ENCODE measurements at places on chromosomes 3 and 15.

DNA sequence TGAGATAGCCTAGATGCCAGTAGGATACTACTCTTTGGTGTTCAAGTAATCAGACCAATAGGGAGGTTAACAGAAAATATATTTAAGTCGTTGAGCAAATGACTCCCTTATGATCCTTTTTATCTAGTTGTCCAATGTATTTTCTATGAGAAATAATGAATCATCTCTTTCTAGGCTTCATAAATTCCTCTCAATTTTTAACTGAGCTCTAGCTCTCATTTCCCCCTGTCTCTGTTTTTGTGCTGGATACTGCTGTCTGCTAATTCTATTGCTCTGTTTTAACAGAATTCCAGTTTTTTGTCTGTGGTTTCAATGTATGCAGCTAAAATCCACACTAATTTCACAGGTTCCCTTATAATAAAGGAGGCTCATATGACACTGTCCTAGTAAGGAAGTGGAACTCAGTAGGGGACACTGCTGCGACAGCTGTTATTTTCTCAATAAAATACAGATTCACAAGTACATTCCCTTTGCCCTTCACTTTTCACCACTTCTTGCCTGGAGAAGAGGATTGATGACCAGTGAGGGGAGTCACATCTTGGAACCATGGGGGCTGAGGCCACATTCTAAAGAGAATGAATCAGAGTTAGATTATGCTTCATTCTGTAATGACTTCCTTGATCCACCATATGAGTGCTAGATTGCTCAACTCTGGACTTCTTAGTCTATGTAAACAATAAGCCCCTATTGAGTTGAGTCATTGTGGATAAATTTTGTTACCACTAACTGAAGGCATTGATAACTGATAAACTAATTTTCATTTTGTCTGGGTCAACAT, 558.7 kb upstream of the KCNMB2 start:
- peak; percentile 52 for DNase-seq

DNA sequence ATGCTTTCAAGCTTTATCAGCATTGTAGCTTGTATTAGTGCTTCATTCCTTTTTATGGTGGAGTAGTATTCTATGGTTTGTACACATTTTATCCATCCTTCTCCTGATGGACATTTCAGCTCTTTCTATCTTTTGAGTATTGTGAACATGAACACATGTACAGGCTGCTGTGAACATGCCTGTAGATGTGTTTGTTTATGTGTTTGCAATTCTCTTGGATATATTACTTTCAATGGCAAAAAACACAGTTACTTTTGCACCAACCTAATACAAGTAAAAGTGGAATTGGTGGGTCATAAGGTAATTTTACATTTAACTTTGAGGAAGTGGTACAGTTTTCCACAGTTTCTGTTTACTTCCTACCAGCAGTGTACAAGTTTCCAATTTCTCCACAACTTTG, 180.4 kb downstream of the FNDC3B start:
- no peak for DNase-seq

GRCh38 chr3:56783644-56784447, 17.9 kb downstream of the ARHGEF3 start:
- peak; percentile 88 for DNase-seq

GRCh38 chr15:65747265-65747664, 44.8 kb downstream of the DENND4A start:
- DNase-seq, result no peak

DNA sequence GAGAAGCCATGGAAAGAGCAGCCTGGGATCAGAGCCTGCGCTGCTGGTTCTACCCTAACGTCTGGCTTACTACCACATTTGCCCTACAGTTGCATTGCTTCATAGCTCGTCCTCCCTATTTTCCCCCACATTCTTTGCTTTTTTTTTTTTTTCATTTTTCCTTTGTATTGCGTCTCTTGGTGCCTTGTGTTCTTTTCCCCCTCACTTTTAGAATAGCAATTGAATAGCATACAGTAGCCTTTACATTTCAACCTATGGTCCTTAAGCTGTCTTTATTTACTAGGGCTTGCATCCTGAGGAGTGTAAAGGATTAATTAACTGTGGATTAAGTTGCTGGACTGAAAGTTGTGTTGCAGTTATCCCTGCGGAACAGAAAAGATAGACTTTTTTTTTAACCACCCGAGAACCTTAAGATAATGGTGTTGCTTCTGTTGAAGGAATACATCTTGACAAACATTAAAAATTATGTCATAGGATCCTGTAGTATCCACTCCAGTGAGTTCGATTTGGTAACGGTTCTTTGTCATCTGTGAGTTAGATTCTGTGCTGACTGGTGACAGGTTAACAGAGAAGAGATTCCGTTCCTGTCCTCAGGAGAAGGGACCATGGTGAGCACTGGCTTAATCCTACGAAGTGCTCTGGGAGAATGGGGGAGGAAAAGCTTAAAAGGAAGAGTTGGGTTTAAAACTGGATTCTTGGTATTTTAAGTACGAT, 417.4 kb upstream of the NAALADL2 start:
- peak; percentile 54 for DNase-seq

GRCh38 chr3:40186508-40186907, 123.0 kb upstream of the EIF1B start:
- no peak for DNase-seq

GRCh38 chr3:38154625-38155255, 10.6 kb upstream of the OXSR1 start:
- DNase-seq, result no peak

DNA sequence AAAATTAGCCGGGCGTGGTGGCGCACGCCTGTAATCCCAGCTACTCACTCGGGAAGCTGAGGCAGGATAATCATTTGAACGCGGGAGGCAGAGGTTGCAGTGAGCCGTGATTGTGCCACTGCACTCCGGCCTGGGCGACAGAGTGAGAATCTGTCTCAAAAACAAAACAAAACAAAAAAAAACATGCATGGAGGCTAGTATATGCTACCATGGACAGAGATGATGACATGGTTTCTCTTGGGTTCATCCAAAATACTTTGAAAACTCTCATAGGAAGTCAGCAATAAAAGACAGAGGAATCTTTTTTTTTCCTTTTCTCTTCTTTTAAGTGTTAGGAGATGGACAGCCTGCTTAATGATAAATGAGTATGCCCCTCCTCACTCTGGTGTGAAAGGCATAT, 137.7 kb upstream of the MB21D2 start:
- DNase-seq, result no peak

DNA sequence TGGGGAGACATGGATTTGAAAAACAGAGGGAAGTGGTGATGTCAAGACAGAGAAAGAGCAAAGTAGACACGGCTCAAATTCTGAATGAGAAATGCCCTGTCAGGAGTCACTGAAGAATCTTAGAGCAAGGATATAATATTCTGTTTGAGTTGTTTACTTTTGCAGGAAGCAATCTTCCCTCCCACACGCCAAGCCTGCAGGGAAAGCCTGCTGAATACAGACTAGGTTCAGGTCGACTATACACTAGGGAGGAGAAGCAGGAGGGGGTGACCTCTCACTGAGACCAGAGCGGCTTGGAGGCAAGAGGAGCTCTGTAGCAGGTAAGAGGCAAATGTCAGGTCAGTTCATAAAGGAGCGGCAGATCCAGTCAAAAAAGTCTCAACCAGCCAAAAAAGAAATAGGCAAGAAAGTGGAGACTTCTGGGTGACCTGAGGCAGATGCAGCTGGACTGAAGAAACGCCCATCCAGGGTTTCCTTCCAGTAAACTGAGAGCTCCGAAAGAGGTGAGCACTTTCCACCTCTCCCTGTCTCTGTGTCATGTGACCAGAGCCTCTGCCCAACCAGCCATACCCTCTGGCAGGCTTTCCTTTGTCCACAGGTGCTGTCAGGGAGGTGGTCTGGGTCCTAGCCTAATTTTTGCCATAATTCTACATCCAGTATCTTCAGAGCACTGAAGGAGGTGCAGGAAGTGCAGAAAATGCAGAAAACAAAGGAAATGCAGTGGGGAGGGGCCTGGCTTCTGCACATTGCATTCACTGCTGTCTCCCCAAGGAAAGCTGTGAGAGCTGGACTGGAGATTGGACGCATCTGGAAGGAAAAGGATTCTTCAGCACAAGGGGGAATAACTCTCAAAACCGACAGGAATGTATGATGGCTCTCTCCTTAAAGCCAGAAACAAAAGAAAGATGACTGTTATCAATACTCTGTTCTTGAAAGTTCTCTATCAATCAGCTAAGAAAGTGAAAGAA, 37.8 kb upstream of the CTXND1 start:
- no peak for DNase-seq

- DNase-seq, result no peak
Observed at GRCh38 chr3:87575550-87575949, 299.2 kb upstream of the POU1F1 start.

DNA sequence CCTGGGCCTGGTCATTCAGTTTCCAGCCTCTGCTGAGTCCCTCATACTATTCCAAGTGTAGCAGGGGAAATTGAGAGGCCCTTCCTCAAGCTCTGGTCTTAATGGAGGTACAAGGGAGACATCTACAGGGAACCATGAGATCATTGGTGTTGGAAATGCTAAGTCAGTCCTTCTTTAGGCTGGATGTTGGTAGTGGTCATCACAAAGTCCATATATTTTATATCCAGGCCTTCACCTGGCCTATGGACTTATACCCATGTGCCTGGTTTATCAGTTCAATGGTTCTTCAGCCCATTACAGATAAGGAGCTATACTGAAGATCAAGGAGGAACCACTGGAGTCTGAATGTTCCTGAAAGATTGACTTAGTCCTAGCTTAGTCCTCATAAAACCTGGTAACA, 135.0 kb downstream of the STAG1 start:
- DNase-seq, result no peak

DNA sequence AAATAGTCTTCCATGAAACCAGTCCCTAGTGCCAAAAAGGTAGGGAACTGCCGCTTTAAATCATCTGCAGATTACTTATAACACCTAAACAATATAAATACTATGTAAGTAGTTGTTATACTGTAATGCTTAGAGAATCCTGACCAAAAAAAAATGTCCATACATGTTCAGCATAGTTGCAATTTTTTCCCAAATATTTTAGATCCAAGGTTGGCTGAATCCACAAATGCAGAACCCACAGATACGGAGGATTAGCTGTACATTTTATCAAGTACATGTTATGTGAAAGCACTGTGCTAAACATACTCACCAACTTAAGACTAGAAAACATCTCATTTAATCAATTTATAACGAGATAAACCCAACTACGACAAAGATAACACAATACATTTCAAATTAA, 9.3 kb downstream of the MSL2 start:
- DNase-seq, result no peak

DNA sequence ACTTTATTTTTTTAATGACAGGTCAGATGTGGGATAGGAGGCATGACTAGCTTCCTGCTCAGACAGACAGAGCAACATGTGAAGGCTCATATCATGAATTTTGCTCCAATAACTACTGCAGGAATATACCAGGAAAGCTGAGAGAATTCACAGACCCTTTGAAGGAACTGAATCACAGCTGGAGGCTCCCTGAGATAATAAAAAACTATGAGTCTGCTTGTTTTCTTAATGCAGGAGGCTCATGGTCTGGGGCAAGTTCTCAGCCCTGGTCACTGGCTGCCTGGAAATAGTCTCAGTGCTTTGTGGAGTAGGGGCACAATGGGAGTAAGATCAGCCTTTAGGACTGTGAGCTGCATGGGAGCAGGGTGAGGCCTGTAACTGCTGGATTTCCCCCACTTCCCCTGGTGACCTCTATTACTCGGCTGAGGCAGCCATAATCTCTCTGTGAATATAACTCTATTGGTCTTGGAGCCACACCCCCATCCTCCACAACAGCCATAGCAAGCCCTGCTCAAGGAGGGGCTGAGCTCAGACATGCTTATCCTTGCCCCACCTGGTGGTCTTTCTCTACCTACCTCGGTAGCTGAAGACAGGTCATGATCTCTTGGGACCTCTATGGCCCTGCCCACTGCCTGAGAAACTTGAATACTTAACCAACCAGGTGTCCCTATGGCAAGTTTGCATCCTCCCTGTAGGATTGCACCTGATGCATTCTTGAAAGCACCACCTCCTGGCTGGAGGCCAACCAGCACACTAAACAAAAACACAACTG, 281.6 kb upstream of the TMCO5A start:
- no peak for DNase-seq

DNA sequence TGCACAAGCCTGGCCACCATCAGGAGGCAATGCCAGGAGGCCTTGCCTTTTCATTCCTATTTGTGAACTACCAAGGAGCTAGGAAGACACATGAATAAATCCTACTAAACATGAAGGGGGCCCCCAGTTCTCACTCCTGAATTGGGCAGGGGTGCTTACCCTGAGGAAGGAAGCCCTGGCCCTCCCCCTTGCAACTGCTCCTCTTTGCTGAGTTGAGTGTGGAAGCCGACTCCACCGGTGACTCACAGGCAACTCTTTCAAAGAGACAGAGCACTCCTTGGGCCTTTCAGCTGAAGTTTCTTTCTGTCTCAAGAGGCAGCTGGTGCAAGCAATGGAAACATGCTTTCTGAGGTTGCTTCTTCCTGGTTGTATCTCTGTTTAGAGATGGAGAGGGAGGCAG, 1.7 kb downstream of the GABRG3 start:
- no peak for DNase-seq

GRCh38 chr15:72782274-72783003, 1.1 kb downstream of the ADPGK start:
- DNase-seq, result no peak

DNA sequence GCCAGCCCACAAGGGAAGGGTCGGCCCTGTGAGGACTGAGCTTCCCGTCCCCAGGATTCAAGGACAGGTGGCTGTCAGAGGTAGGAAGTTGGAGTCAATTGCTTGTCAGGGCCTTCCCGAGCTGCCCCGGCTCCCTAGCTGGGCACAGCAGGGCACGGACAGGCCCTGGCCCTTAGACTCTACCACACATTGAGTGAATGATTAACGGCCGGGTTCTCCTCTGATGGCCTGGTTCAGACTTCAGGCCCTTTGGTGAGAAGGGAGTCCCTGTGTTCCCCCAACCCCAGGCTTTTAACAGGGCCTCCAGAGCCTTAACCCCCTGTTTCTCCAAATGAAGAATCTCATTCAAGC, 16.4 kb upstream of the FGD5 start:
- DNase-seq, result no peak

GRCh38 chr3:87041191-87041590, 50.2 kb upstream of the VGLL3 start:
- DNase-seq, result no peak

- DNase-seq, result no peak
Observed at GRCh38 chr3:107313711-107314110, 63.5 kb upstream of the CCDC54 start.

- no peak for DNase-seq
Observed at GRCh38 chr3:105533960-105534359, 167.3 kb downstream of the ALCAM start.

DNA sequence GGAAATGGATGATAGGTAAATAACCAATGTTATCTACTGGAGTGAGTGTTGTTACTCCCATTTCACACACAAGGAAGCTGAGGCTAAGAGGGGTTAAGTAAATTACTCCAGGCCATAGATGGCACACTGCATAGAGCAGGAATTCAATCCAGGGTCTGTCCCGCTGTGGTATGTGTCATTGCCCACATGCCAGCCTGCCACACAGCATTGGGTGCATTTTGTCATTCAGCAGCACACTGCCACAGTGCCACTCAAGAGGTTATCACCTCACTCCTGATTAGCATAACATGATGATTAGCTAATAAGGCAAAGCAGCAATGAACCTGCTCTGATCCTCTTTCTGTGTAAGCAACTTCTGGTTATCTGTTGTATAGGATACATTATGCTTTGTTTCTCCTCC, 157.4 kb upstream of the CTNNB1 start:
- DNase-seq, result no peak

- DNase-seq, result no peak
Observed at GRCh38 chr3:108301695-108302404, 5.5 kb downstream of the HHLA2 start.

All from endothelial cell of umbilical vein (primary cell).